ENCODE measurements at places on chromosomes 4 and X.

GRCh38 chrX:41889317-41890025, 33.9 kb downstream of the CASK start:
- peak; percentile 27 for DNase-seq

DNA sequence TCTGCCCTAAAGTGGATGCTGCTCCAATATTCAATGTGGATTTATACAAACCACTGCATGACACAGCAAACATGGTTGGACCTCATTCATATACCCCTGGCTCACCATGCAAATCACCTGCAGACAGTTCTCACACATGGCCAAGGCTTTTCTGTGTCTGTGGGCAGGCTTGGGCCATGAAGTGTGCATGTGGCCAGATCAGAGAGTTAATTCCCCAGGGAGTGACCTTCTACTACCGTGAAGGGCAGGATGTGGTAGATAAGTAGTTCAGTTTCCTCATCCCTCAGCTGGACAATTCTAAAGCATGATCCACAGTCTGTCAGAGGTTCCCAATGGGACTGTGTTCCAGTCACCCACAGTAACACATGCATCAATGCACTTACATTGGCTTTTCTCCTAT, 24.6 kb upstream of the BCLAF3 start:
- no peak for DNase-seq

- no peak for DNase-seq
Observed at GRCh38 chrX:76931518-76931917, 504.0 kb downstream of the MAGEE1 start.

DNA sequence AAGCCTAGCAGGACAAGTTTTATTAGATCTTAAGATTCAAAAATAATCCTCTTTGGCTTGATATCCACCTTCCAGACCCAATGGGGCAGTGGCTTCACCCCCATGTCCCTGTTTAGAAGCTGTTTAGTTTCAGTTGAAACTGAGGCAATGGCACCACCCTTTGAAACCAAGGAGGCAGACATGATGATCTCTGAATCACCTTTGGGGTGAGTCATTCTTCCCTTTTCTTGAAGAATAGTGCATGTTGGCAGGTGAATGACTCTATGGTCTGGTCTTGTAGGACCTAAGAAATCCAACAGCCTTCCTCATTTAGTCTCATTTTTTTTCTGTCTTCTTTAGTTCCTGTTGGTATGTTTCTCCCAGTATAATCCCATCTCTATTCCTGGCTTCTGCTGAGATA, 29.5 kb upstream of the BMP15 start:
- peak; percentile 80 for DNase-seq

- DNase-seq, result no peak
Observed at GRCh38 chr4:109499513-109499912, 60.5 kb upstream of the MCUB start.

- DNase-seq, result no peak
Observed at GRCh38 chrX:44344687-44345086, 1.2 kb upstream of the EFHC2 start.

DNA sequence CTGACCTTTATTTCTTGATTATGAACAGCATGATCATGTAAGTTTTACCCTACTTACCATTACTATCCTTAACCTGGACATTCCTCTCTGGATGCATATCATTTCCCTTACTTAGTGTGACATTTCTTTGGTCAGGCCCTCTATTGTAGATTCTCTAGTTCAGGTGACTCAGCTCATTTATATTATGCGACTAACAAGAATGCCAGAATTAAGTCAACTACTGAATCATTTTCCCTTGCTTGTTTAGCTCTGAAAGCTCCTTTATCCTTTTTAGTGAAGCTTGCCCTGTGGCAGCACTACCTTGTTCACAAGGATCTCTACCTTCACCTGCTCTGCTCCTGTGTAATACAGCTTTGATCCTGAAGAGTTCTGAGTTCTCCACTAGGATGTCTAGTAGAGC, 15.1 kb upstream of the UGT2B17 start:
- peak; percentile 68 for DNase-seq

GRCh38 chr4:17168571-17168970, 270.1 kb upstream of the LDB2 start:
- DNase-seq, result peak; percentile 5

- no peak for DNase-seq
Observed at GRCh38 chrX:77622672-77623071, 163.3 kb downstream of the ATRX start.

DNA sequence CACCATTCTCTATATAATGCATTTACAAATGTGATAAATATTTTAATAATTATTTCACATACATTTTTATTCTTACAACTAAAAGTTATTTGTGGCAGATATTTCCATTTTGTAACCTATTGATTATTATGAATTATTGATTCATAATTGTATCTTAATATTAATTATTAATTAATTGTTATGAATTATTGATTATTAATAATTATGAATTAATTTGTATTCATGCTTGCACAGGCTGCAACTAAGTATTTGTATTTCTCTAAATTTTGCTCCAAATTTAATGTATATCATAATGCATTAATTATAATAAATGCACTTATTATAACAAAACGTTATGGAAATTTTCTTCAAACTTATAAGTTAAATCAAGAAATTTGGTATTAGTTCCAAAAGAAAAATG, 929.7 kb downstream of the PCDH7 start:
- no peak for DNase-seq

GRCh38 chr4:108139089-108139488, 29.6 kb downstream of the LEF1 start:
- no peak for DNase-seq

DNA sequence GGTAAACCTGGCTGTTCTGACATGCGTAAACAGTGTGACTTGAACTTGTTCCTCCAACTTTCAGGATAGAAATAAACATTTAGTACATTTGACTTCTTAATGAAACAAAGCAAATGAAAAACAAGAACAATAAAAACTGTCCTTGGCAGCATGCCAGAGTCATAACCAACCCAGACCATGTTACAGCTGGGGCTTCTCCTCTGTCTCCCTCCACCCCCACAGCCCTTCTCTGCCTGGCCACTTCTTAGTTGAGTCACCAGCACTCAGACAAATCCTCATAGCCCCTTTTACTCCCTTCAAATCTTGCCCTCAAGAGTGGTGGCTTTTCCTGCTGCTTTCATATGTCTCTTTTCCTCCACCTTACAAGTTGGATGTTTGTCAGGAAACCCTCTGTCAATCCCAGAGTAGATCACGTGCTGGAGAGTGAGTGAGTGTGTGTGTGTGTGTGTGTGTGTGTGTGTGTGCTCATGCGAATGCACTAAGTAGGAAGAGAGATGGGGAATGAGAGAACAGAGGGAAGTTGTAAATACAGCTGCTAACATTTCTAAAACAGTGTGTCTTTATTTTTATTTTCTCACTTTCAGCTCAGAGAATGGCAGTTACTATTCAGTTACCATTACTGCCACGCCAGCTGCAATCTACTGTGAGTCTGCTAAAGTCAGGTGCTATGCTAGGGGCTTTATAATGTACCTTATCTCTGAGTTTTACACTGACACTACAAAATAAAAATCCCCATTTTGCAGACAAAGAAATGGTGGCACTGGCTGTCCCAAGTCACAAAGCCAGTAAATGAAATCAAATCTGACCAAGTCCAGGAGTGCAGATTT, 15.0 kb downstream of the SCARB2 start:
- peak; percentile 80 for DNase-seq

- DNase-seq, result peak; percentile 66
Observed at GRCh38 chr4:184347251-184348239, 126.8 kb downstream of the IRF2 start.

- DNase-seq, result peak; percentile 65
Observed at GRCh38 chr4:52038103-52038912, at the start of gene SGCB. TSS of gene SGCB (minus strand) at chr4:52038299. CDS start at chr4:52038259, 40 bp downstream.

DNA sequence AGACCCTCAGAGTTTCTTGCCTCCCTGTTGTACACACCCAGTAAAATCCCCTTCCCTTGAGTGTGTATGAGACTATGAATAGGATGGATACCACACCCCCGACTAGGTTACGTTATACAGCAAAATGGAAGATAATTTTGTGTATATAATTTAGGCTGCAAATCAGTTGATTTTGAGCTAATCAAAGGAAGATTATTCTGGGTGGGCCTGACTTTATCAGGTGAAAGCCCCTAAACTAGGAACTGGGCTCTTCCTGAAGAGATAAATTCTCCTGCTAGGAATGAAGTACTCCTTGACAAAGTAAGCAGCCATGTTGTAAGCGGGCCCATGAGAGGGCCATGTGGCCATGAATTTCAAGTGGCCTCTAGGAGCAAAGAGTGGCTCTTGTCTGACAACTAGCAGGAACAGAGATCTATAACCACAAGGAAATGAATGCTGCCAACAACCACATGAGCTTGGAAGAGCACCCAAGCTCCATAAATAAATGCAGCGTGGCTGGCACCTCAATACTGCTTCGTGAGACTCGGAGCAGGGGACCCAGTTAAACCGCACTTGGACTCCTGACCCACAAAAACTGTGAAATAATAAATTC, 646.4 kb downstream of the IL1RAPL1 start:
- DNase-seq, result no peak

DNA sequence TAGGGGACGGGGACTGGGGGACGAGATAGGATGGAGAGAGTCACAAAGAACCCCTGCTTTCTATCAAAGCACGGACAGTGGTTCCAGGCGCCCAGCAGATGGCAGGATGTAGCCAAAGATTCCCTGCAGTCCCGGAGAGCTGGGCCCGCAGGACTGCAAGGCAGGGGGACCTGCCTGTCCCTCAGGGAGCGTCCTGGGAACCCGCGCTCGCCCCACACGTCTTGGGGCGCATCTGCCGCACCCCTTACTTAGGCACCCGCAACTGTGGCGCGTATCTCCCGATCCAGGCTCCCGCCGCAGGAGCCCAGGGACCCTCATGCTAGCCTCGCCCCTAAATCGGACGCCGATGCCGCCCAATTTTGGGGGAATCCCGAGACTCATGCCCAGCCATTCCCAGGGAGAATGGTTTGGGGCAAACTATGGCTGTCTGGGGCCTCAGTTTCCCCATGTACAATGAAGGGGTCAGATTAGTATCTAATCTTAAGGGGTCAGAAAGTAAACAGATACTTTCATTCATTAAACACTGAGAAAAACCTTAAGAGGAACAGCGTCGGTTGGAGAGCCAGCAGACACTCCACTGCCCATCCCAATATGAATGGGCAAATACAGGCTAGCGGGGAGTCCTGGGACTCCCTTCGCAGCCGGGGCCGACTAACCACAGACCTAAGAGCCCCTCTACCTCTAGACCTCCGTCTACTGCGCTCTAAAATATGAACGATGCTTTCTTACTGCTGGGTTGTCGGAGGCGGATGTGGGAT, 581 bp upstream of the STK32B start:
- peak; percentile 81 for DNase-seq

- no peak for DNase-seq
Observed at GRCh38 chr4:83369831-83370639, 35.4 kb upstream of the HPSE start.

DNA sequence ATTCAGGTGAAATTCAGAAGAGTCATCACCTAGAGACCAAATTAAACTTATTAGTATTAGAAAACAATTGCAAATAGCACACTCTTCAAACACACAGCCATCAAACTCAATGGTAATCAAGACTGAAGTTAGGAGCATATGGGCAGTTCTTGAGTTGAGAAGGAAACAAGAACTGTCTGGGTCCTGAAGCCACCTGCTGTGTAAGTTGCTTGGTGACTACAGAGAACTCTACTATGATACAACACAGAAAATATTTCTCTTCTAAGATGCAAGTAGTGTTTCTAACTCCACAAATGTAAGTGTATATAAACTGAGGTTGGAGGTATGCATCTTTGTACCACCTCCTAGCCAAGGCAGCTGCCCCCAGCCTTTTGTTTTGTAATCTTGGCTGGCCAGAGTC, 325 bp upstream of the PF4V1 start:
- DNase-seq, result no peak

- no peak for DNase-seq
Observed at GRCh38 chr4:118741301-118741855, 56.2 kb downstream of the METTL14 start.

- no peak for DNase-seq
Observed at GRCh38 chr4:152665691-152666395, 14.0 kb downstream of the TMEM154 start.

DNA sequence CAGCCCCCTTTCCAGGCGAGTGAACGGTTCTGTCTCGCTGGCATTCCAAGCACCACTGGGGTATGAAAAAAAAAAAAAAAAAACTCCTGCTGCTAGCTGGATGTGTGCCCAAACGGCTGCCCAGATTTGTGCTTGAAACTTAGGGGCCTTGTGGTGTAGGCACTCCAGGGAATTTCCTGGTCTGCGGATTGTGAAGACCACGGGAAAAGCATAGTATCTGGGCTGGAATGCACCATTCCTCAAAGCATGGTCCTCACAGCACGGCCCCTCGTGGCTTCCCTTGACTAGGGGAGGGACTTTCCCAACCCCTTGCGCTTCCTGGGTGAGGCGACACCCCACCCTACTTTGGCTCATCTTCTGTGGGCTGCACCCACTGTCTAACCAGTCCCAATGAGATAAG, 516.8 kb upstream of the FAM241A start:
- DNase-seq, result no peak

- DNase-seq, result no peak
Observed at GRCh38 chrX:152165033-152165743, 26.8 kb upstream of the MAGEA10 start.

GRCh38 chrX:51404445-51404844, 71.8 kb downstream of the NUDT10 start:
- DNase-seq, result no peak

GRCh38 chr4:154822775-154823174, 41.7 kb downstream of the RBM46 start:
- peak; percentile 4 for DNase-seq

GRCh38 chr4:159606835-159607234, 504.0 kb downstream of the RAPGEF2 start:
- DNase-seq, result peak; percentile 56

- peak; percentile 6 for DNase-seq
Observed at GRCh38 chr4:74217365-74217764, 59.4 kb downstream of the MTHFD2L start.

GRCh38 chr4:169840554-169840953, 82.8 kb upstream of the HPF1 start:
- DNase-seq, result no peak

- peak; percentile 71 for DNase-seq
Observed at GRCh38 chr4:73916172-73916925, 47.2 kb downstream of the CXCL1 start.

DNA sequence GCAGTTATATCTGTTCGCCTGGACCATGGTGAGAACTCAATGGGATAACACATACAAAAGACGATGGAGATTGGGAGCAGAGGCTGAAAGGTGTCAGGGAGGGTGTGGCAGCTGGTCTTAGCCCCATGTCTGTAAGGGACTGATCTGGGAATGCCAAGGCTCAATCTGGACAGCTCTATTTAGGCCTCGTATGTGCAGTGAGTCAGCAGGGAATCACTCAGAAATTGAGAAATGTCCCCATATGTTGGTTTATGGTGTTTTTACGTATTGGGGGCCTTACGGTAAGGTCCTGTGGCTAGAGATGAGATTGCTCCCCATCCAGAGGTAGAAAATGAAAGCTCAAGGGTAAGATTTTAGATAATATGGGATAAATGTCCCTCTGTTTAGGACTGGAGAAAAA, 71.4 kb upstream of the TTC29 start:
- no peak for DNase-seq

- DNase-seq, result no peak
Observed at GRCh38 chr4:123450393-123450792, 53.8 kb downstream of the SPRY1 start.

- no peak for DNase-seq
Observed at GRCh38 chr4:86788826-86789225, 60.4 kb downstream of the SLC10A6 start.

- no peak for DNase-seq
Observed at GRCh38 chr4:1340861-1341260, 6.1 kb upstream of the UVSSA start.

GRCh38 chrX:153861151-153861550, 24.8 kb downstream of the L1CAM start:
- DNase-seq, result no peak
